ENCODE measurements at places on chromosomes 5 and 9. TPM values are rescaled to one million over a fixed set of nuclear protein-coding genes. Genes with fewer than 3 reads are reported as not detected.
A peak's percentile ranks its signal among the peaks of the same experiment; 100 is the strongest.

Gene ASPN
- 6.0 TPM for total RNA-seq

Gene CCT5
- total RNA-seq: 99.5 TPM

GRCh38 chr9:75455444-75455921 lies 367.2 kb downstream of the OSTF1 start:
- no peak overlapping the region for H3K27ac ChIP-seq
- no peak overlapping the region for H3K4me3 ChIP-seq
- DNase-seq: peak; percentile 12

- no peaks in the 10 kb centered on the region for H3K27me3 ChIP-seq
- no peaks in the 10 kb centered on the region for H3K4me1 ChIP-seq
- H3K27ac ChIP-seq: no peak overlapping the region
- no peaks in the 10 kb centered on the region for H3K36me3 ChIP-seq
Observed at GRCh38 chr5:103667068-103667467, 104.5 kb upstream of the NUDT12 start.

GRCh38 chr9:127710204-127710783 lies 3.5 kb downstream of the CFAP157 start:
- H3K27me3 ChIP-seq: no peaks in the 10 kb centered on the region
- no peak overlapping the region for H3K4me3 ChIP-seq
- peaks cover 11% of the 10 kb centered on the region for H3K4me1 ChIP-seq

GRCh38 chr9:28888806-28889205 lies 1315.5 kb upstream of the C9orf72 start:
- no peak for DNase-seq
- H3K27me3 ChIP-seq: no peaks in the 10 kb centered on the region
- no peaks in the 10 kb centered on the region for H3K36me3 ChIP-seq

DNA sequence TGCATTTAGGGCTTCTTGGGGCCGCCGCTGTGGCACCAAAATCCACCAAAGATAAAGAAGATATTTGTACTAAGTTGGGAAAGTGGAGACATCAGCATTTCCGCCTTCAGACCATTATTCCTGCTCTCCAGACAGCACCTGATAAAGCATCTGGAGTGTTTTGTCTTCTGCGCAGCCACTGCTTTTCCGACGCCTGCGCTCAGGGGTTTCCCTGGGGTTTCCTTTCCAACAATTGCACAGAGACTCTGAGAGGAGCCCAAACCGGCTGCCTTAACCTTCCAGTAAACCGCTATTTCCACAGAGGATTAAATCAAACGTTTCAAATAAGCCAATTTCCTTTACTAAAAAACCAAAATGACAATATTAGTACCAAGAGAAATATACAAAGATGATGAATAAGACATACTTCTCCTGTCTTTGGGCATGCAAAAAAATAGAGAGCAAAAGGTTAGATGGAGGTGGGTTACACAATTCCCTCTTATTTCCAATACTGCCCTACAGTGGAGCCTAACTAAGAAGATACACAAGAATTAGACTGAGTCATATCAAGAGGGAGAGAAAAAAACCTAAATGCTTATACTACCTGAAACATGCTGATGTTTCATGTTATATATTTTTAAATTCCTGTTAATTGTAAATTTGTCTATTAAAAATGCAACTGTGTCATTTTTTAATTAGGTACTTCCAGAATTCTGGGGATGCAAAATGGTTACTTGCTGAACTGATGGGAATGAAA lies 98.4 kb downstream of the MAPKAP1 start:
- H3K4me3 ChIP-seq: no peak overlapping the region
- H3K27ac ChIP-seq: no peak overlapping the region
- H3K36me3 ChIP-seq: no peaks in the 10 kb centered on the region
- H3K4me1 ChIP-seq: peaks cover 30% of the 10 kb centered on the region
- no peaks in the 10 kb centered on the region for H3K27me3 ChIP-seq
- no peak for DNase-seq

DNA sequence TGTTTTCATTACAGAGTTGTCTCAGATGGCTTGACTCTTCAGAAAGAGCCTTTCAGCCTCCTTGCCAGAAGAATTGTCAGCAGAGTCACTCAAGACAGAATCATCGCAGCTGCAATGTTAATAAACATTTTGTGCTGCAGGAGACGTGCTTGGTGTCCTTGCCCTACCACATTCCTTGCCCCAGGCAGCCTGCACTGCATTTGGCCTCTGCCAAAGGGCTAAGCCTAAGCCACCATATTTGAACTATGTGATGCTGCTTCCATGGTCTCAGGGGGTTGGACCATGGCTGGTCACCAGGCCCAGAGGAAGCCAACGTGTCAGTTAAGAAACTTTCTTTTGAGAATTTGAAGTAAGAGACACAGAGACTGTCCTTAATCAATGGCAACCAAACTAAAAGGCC lies 145.4 kb downstream of the ACTL7B start:
- no peak for DNase-seq
- H3K27me3 ChIP-seq: no peaks in the 10 kb centered on the region
- H3K27ac ChIP-seq: no peak overlapping the region
- no peaks in the 10 kb centered on the region for H3K36me3 ChIP-seq

DNA sequence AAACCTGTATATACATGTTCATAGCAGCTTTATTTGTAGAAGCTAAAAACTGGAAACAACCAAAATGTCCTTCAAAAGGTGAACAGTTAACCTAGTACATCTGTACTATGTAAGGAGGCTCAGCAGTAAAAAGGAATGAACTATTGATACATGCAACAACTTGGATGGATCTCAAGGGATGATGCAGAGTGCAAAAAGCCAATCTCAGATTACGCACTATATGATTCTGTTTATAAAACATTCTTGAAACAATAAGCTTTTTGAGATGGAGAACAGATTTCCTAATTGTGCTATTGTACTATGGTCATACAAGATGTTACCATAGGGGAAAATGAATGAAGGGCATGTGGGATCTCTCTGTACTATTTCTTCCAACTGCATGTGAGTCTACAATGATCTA lies 88.9 kb downstream of the PAM start:
- H3K4me1 ChIP-seq: no peaks in the 10 kb centered on the region
- H3K36me3 ChIP-seq: no peaks in the 10 kb centered on the region
- no peak for DNase-seq
- H3K27me3 ChIP-seq: no peaks in the 10 kb centered on the region
- no peak overlapping the region for H3K27ac ChIP-seq

DNA sequence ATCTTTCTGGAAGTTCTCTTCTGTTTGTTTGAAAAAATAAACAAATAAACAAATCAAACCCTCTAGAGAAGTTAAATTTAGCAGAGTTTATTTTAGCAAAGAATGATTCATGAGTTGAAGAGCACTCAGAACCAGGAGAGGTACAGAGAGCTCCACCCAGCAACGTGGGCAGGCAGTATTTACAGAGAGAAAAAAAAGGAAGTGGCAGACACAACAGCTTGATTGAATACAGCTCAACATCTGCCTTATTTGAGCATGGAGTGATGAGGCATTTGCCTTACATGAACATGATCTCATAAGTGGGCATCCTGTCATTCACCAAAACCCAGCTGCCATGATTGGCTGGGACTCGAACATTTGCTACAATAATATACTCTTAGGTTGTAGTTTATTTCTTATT lies 381.6 kb upstream of the ADAMTS16 start:
- H3K27me3 ChIP-seq: no peaks in the 10 kb centered on the region
- no peak overlapping the region for H3K27ac ChIP-seq
- no peak for DNase-seq
- H3K4me3 ChIP-seq: no peak overlapping the region

GRCh38 chr5:81265101-81265500 lies 32.0 kb downstream of the CKMT2 start:
- no peaks in the 10 kb centered on the region for H3K4me1 ChIP-seq
- DNase-seq: no peak
- no peaks in the 10 kb centered on the region for H3K27me3 ChIP-seq
- peaks cover 75% of the 10 kb centered on the region for H3K36me3 ChIP-seq
- no peak overlapping the region for H3K4me3 ChIP-seq
- H3K27ac ChIP-seq: no peak overlapping the region

- no peak overlapping the region for H3K4me3 ChIP-seq
- no peaks in the 10 kb centered on the region for H3K36me3 ChIP-seq
- no peak for DNase-seq
- no peak overlapping the region for H3K27ac ChIP-seq
- H3K4me1 ChIP-seq: no peaks in the 10 kb centered on the region
Observed at GRCh38 chr9:6671416-6671815, 25.9 kb upstream of the GLDC start.

DNA sequence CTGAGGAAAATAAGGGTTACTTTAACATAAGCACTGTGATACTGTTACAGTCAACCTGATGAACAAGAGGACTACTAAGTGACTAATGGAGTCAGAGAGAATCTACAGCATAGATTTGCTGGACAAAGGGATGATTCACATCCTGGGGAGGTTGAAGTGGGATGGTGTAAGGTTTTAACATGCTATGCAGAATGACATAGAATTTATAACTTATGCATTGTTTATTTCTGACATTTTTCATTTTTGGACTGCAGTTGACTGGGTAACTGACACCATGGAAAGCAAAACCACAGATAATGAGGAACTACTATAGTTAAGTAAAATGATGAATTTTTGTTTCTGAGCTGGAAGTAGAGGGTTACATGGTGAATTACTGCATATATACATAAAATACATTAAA lies 389.2 kb downstream of the MAT2B start:
- no peaks in the 10 kb centered on the region for H3K36me3 ChIP-seq
- H3K27me3 ChIP-seq: no peaks in the 10 kb centered on the region
- no peaks in the 10 kb centered on the region for H3K4me1 ChIP-seq
- H3K27ac ChIP-seq: no peak overlapping the region
- H3K4me3 ChIP-seq: no peak overlapping the region

- no peak for DNase-seq
- no peaks in the 10 kb centered on the region for H3K36me3 ChIP-seq
- no peak overlapping the region for H3K4me3 ChIP-seq
Observed at GRCh38 chr5:35172533-35172932, 57.8 kb downstream of the PRLR start.

Data from heart right ventricle (tissue), 16 donors.